ENCODE measurements at places on chromosomes 2 and 18.
A peak's percentile ranks its signal among the peaks of the same experiment; 100 is the strongest.

DNA sequence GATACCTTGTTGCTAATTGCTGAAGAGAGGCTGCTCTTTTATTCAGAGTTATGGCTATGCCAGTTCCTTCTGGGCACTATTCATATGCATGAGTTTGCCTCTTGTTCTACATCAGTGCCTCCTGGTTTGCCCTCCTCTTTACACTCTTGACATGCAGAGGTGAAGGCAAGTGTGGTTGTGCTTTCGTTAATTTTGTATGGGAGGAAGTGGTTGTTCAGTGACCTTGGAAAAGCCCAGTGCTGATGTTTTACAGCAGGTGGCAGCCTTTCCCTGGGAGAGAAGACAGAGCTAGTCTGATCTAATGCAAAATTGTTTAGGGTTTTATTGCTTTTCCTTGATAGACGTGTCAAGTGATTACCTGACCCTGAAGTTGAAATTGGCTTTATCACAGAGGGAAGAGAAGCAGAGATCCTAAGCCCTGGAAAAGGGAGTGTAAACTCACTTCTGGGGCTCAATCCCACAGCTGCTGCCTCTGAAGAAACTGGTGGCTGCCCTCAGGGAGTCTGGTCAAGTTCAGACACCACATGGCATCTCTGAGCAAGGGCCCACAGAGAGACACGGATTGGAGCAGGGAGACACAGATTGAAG, 30.5 kb upstream of the VPS54 start:
- DNase-seq: peak; percentile 33

DNA sequence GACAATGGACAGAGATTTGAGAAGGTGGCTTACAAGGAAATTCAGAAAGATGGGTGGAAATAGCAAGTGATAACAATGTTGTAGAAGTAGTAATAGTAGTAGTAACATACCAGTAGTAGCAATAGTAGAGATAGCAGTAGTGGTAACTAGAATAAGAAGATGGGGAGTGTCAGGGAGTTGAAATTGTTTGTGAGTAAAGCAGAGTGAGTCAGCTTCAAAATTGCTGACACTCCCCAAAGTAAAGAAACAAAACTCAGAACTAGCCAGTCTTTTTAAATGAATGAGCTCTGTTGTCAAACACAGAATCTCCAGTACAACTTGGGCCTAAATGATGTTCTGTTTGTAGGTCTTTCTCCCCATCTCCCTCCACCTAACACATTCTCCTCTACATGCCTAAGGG, 1040.9 kb downstream of the CBLN2 start:
- DNase-seq: no peak

DNA sequence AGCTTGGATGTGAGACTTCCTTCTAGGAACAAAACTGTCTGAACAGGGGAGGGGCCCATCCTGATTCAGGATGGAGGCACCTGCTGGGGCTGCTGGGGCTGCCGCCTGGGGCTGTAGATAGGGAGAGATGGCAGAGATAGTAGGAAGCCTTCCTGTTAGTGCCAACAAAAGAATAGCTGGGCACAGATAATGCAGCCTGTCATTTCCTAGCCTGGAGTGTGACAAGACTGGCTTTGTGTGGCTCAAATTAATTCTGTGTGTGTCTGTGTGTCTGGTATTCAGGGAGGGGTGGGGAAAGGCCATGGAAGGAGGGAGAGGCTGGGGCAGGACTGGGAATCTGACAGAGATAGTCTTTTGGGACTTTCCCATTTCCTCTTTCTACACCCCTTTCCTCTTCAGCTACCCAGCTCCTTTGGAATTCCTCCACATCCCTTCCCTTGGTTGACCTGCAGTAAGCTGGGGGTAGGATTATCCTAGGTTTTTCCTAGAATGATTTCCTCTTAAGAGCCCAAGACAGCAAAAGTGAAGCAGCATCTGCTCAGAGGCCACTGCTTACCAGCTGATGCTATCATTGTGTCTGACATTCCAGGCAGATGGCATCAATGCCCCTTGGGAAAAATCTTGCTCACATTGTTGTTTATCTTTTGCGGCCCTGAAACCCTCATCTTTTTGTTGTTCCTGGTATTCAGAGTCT, 144.9 kb upstream of the LHCGR start:
- DNase-seq: no peak

DNA sequence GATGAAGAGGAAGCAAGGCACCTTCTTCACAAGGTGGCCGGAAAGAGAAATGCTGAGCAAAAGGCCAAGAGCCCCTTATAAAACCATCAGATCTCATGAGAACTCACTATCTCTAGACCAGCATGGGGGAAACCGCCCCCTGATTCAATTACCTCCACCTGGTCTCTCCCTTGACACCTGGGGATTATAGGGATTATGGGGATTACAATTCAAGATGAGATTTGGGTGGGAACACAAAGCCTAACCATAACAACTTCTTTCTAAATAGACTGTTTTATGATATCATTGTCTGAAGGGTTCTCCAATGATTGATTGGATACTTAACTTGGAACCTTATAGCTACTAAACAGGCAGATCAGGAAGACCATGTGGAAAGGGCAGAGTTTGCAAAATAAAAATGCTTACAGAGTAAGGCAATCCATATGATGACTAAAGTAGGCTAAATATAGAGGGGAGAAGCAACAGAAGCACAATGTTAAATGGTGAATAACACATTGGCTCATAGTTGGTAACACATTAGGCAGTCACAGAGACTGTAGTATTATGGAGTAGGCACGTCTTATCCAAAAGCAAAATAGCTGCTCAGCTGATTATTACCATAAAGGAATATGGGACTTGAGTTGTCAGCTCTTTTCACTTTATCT, 179.0 kb downstream of the BARD1 start:
- no peak for DNase-seq

DNA sequence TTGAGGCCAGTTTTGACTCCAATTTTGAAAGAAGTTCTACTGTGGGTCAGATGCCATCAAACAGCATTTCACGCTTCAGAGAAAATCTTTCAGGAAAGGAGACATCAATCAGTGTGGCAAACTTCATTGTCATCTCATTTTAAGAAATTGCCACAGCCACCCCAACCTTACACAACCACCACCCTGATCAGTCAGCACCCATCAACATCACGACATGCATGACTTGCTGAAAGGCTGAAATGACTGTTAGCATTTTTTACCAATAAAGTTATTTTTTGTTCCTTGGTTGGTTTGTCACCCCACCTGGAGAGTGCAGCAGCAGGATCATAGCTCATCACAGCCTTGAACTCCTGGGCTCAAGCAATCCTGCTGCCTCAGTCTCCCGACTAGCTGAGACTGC, 10.4 kb downstream of the DNAJC10 start:
- DNase-seq: no peak

- DNase-seq: no peak
These were observed 29.1 kb downstream of the HPCAL1 start for GRCh38 chr2:10331702-10332401.

GRCh38 chr2:69755862-69756467, 14.0 kb downstream of the ANXA4 start:
- DNase-seq: no peak

DNA sequence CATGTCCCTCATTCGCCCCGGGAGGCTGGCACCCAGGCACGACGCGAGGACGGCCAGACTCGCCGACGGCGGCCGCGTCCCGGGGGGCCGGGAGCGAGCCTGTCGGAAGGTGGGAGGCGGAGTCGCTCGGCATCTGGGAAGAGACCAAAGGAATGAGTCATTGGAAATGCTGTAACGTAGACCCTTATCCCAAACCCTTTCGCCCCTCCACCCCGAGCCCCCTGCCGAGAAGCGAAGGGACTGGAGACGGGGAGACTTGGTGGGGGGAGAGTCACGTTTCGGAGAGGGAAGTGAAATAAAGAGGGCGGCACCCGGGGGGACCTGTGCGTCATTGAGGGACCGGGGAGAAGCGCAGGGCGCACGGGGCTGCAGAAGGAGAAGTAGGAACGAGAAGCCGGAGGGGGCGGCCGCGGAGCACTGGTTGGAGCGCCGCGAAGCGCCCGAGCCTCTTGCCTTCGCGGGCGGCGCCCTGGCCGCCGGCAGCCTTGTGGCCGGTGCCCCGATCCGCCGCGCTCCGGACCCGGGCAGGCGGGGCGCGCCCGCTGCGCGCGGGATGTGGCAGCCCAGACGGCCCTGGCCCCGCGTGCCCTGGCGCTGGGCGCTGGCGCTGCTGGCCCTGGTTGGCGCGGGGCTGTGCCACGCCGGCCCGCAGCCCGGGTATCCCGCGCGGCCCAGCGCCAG, at the start of gene EMILIN2:
EMILIN2 (plus strand) TSS at position 371 of the 681 bp plus-strand sequence; CDS start at position 554, 183 bp downstream.
- no peak for DNase-seq

- DNase-seq: no peak
These were observed 90.4 kb downstream of the TPO start for GRCh38 chr2:1503471-1504310.

GRCh38 chr18:32096946-32097345, 5.3 kb downstream of the RNF138 start:
- no peak for DNase-seq
